ENCODE measurements at places on chromosomes 5 and 9. TPM values are rescaled to one million over a fixed set of nuclear protein-coding genes. Genes with fewer than 3 reads are reported as not detected.

TAF11L5 gene
- not detected for total RNA-seq

FGF10 gene
- total RNA-seq, result 6.9 TPM

PLGRKT gene
- total RNA-seq, result 49.6 TPM

DNA sequence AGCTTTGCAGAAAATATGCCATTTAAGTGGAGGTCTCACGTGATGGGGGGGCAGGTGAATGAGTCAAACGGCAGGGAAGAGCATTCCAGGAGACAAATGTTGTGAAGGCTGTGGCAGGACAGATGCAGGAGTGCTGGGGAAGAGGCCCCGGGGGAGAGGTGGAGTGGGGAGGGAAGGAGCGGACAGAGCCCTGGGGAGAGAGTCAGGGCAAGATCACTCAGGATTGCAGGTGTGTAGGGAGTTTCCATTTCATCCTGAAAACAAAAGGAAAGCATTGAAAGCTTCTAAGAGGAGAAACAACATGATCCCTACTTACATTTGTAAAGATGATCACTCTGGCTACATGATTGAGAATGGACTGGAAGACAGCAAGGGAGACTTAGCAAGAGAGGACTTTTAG, 323.3 kb downstream of the ASTN2 start:
- DNase-seq, result no peak

DNA sequence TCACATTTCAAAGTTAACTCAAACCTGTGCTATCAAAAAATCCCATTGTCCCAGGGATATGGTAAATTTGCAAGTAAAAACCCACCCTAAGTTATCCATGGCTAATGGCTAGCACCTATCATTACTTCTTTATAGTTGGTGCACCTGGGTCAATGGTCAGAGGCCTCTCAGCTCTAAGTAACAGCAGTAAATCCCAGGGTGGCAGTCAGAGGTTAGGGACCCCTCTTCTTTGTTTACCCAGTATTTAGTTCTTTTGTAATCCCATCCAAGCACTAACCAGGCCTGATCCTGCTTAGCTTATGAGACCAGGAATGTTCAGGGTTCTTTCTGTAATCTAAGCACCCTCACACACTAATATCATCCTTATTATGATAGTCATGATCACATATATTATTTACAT, 52.1 kb upstream of the WWC1 start:
- DNase-seq, result no peak

- no peak for DNase-seq
These were observed 49.8 kb downstream of the NR6A1 start for GRCh38 chr9:124721109-124721906.

- no peak for DNase-seq
These were observed 33.7 kb downstream of the SSBP2 start for GRCh38 chr5:81717226-81717625.

GRCh38 chr5:56413546-56413945, 180.4 kb upstream of the ANKRD55 start:
- no peak for DNase-seq

Measured in prostate gland (tissue), 2 donors.